ENCODE measurements at places on chromosomes 11 and 22.

- no peak for DNase-seq
Observed at GRCh38 chr22:44307509-44308169, 5.1 kb downstream of the SHISAL1 start.

GRCh38 chr11:71153005-71153390, 99.4 kb downstream of the SHANK2 start:
- DNase-seq, result no peak

GRCh38 chr22:39546889-39547586, 14.5 kb upstream of the RPS19BP1 start:
- DNase-seq, result no peak

- DNase-seq, result no peak
Observed at GRCh38 chr11:108734283-108734682, 69.4 kb downstream of the DDX10 start.

DNA sequence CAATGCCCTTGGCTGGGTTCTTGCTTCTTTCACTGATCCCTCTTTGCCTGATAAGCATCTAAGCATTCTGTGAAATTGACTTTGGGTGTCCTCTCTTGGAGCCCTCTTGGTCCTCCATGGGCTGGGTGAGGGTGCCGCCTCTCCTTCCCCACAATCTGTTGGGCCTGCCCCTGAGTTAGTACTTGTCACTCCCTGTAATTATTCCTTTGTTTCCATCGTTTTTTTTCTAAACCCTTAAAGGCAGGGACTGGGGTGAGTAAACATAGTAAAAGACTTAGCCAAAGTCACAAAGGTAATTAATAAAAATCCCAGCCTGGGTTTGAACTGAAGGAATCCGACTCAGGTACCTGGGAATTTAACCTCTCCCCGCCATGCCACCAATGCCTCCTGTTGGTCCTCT, 188.1 kb downstream of the MYO18B start:
- no peak for DNase-seq

DNA sequence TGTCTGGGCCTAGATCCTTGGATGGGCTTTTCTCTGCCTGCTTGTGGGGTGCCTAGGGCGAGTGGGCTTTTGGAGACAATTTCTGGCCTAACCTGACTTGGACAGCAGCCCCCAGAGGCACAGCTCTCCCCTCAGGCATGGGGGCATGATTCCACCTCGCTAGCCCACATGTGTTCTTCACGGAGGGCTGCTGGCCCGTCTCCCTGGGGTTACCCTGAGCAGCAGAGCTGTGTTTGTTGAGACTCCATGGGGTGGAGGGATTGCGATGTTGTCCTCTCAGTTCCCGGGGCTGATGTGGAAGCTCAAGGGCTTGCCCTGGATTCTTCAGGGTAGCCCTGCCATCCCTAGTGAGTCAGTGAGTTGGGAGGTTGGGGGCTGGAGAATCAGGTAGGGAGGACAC, 2.4 kb upstream of the LRRC75B start:
- DNase-seq, result no peak

GRCh38 chr11:64406221-64406946, 47.4 kb downstream of the RPS6KA4 start:
- DNase-seq, result no peak

- no peak for DNase-seq
Observed at GRCh38 chr11:26753723-26754504, 32.1 kb upstream of the SLC5A12 start.

- DNase-seq, result peak; percentile 21
Observed at GRCh38 chr22:41940832-41941765, 5.9 kb downstream of the CENPM start.

DNA sequence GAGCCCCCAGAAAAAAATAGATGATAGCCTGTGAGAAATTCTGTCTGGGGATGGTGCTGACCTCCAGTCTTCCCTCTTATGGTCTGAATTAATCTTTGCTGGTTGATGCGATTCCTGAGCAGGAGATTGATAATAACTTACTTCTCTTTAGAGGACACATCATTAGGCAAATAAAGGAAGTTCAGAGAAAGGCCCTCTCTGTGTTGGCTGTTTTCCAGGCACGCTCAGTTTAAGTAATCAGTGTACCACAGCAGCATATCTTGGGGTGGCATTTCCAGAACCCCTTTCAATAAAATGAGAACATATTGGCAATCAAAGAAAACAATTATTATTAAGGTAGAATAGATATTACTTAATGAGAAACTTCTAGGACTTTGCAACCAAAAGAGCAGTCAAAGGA, 1129.3 kb upstream of the RAG2 start:
- DNase-seq, result no peak

Data from SHP77 treated with DMSO at 0.1 percent for 48 hours (cell line).